MV-4-11 (cell line): ENCODE measurements at places on chromosomes 2 and 18.

DNA sequence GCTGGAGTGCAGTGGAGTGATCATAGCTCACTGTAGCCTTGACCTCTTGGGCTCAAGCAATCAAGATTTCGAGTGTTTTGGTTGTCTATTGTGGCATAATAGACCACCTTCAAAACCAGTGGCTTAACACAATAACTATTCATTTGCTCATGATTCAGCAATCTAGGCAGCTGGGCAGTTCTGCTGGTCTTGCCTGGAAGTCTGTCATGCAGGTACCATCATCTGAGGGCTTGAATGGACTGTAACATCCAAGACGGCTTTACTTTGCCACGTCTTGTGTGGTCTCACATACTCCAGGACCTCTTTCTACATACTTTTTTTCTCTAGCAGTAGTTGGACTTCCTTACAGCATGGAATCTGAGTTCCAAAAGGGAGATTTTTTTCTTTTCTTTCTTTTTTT, 13.2 kb upstream of the ANKRD29 start:
- no peak for DNase-seq

- no peak for DNase-seq
These were observed 119.0 kb downstream of the HIBCH start for GRCh38 chr2:190200603-190201002.

- DNase-seq: no peak
These were observed 28.0 kb upstream of the EDAR start for GRCh38 chr2:109017017-109017416.

DNA sequence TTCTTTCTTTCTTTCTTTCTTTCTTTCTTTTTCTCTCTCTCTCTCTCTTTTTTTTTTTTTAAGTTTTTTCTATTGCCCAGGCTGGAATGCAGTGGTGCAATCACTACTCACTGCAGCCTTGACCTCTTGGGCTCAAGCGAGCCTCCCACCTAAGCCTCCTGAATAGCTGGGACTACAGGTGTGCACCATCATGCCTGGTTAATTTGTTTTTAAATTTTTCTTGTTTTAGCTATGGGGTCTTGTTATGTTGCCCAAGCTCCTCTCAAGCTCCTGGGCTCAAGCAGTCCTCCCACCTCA, 19.4 kb upstream of the CCDC88A start:
- DNase-seq: no peak

DNA sequence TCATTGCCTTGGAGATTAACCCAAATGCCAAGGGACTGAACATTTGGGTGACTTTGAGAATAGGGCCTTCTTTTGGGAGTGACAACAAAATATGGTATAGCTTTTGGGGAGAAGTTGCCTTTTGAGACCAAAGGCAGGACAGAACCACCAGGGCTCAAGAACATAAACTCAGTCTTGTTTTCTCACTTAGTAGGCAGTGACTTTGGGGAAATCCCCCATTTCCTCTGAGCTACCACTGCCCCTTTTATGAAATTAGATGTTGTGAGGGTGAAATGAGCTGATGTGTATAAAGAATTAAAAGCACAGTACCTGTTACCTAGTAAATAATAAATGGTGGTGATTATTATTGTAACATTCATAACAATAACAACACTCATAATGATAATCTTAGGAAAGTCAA, 36.5 kb downstream of the GPD2 start:
- no peak for DNase-seq

DNA sequence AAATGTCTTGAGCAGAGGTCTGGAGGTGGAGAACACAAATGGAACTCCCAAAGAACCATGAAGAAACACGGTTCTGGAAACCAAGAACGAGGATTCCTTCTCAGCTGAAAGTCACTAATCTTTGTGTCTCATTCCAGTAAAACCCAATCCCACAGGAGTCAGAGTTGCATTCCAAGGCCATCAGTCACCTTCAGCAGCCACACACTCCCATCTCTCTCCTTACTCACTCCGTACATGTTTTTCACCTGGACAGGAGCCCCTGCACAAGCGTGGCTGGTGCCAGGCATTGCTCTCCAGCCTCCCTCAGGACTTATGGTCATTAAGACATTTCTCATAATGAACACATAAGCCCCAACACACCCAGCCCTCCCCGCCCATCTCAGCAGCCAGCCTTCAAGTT, 175.4 kb upstream of the SIX2 start:
- DNase-seq: no peak

DNA sequence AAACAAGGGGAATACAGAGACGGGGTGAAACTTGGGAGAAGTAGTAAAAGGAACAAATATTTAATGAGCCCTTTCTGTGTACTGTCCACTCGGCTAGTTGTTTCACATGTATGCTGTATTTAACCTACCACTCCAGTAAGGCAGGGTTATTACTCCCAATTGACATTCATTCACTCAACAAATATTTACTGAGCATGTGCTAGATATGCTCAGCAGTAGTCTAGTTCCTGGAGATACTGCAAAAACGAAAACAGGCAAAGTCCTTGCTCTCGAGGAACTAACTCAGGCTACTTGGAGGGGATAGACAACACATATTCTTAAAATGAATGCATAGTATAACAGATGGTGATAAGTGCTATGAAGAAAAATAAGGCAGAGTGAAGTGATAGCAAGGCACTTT, 207.3 kb downstream of the SS18 start:
- DNase-seq: no peak

DNA sequence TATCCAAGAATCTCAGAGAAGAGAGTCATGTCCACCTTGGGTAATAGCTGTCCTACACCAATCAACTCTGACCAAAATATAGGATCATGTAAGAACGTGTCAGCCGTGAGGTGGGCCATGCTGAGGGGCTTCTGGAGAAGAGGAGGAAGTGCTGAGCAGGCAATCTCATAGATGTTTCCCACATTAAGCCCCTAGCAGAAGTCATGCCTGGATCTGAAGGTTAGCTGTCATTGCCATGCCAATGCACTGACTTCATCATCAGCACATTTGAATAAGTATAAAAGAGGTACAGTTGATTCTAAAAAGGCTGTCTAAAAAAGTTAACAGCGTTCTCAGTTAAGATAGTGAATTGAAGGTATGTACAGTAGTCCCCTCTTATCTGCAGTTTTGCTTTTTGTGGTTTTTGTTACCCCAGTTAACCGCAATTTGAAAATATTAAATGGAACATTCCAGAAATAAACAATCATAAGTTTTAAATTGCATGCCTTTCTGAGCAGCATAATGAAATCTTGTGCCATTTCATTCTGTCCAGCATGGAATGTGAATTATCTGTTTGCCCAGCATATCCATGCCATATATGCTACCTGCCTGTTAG, 67.2 kb upstream of the TMEM17 start:
- no peak for DNase-seq

DNA sequence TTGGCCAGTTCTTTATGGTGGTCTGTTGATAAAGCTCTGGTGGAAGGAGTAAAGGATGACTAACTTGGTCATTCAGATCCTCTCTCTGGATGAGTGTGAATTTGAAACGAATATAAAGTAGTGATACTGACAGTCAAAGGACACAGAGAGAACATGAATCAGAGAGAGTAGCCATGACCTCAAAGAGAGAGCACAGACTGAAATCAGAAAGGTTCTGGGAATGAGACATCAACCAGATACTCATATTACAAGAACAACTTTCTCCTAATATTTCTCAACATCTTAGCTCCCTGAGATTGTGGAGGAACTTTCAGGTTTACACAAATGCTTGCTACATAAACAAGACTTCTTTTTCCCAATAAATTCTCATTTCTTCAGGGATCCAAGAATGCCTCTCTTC, 849.1 kb upstream of the CHAC2 start:
- DNase-seq: no peak

DNA sequence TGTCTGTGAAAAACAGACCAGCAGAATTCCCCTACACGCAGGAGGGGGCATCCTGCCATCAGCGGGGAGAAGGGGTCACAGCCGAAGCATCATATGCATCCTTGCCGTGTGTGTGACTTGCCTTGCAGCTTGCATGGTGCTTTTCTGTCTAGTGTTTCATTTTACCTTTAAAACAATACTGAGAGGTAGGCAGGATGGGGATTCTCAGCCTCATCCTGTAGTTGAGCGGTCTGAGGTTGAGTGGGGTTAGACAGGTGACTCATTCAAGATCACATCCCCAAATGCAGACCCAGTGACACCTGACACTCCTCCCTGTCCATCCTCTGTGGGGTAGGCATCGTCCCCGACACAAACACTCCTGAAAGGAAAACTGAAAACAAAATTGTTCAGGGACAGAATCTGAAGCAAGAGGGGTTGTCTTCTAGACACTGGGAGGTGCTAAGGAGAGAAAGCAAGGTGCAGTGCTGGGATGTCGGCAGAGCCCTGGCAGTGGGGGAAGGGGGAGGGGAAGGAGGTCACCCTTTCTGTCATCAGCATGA, 7.9 kb downstream of the ARL4C start:
- no peak for DNase-seq

GRCh38 chr2:203379156-203379555, 51.0 kb downstream of the ABI2 start:
- no peak for DNase-seq

GRCh38 chr2:235966932-235967757, 201.0 kb downstream of the GBX2 start:
- DNase-seq: no peak

GRCh38 chr2:234458466-234458865, 38.4 kb downstream of the ARL4C start:
- DNase-seq: peak; percentile 21

GRCh38 chr18:49177071-49177470, 226.3 kb upstream of the SMAD7 start:
- no peak for DNase-seq

DNA sequence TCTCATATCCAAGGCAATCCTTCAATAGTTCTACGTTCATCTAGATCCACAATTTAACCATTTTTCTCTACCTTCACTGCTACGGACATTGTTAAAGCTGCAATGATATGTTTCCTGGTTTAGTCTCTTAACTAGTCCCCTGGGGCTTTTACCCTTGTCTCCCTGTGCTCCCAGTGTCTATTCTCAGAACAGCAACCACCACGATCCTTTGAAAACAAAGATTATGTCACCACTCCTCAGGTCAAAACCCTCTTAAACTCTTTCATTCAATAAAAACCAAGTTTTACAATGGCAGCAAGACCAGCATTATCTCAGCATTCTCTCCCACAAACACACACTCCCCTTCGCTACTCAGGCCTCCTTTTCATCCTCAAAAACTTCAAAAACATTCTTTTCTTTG, 298.2 kb upstream of the CHST9 start:
- DNase-seq: no peak

- no peak for DNase-seq
These were observed 37.4 kb downstream of the EPAS1 start for GRCh38 chr2:46334389-46335271.
